ENCODE measurements at places on chromosomes 2 and 18.
A peak's percentile ranks its signal among the peaks of the same experiment; 100 is the strongest.

GRCh38 chr18:58991167-58991798 is 126.6 kb downstream of the ZNF532 start:
- DNase-seq, result no peak

GRCh38 chr2:120662046-120662445 is 73.6 kb upstream of the GLI2 start:
- no peak for DNase-seq

GRCh38 chr18:59918997-59919396 is 19.2 kb downstream of the PMAIP1 start:
- no peak for DNase-seq

DNA sequence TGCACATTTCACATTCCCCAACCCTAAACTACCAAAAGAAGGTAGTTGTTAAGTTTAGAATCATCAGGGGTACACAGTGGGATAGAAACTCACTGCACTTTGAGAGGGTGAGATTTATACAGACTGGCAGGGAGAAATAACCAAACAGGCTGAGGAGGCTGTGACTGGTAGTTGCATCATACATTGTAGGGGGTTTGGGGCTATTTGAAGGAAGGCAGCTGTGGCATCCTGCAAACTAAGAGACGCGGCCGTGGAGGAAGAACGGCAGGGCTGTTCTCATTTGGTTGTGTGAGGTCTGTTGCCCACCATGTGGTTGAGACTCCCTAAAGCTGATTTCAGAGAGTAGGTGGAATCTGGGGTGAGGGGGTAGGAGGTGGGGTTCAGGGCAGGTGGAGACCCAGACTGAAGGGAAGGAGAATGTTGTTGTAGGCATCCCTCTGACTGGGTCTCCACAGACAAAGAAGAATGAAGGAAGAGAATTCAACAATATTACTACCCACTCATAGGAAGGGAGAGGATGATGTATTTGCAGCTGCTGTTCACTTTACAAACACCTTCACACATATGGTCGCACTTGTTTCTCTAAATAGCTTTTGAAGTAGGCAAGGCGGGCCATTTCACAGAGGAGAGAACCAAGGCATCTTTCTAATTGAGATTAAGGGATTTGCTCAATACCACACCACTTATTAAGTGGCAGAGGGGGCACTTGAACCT is 170.9 kb upstream of the SIX2 start:
- no peak for DNase-seq

DNA sequence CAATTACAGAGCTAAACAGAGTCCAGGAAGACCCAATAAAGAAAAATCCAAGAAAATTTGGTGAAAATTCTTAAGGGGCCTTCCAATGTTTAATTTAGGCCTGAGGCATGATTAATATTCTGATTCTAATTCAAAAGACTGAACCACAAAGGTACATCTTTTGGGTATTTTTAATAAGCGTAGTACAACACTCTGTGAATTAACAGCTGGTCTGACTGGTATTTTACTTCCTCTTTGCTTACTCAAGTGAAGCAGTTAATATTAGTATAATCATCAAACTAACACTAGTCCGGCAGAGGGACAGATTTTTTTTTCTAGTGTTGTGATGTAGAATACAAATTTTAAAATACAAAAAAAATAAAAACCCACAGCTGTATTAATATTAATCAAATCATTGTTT is 652.9 kb downstream of the NR4A2 start:
- DNase-seq, result peak; percentile 27
